DND-41 (cell line): ENCODE measurements at places on chromosomes 7 and 10.

- no peak for DNase-seq
Observed at GRCh38 chr7:93516834-93517233, 57.7 kb downstream of the CALCR start.

- no peak for DNase-seq
Observed at GRCh38 chr10:128992770-128993169, 474.3 kb upstream of the MGMT start.

GRCh38 chr10:86950349-86950748, 7.1 kb downstream of the MMRN2 start:
- DNase-seq = no peak

DNA sequence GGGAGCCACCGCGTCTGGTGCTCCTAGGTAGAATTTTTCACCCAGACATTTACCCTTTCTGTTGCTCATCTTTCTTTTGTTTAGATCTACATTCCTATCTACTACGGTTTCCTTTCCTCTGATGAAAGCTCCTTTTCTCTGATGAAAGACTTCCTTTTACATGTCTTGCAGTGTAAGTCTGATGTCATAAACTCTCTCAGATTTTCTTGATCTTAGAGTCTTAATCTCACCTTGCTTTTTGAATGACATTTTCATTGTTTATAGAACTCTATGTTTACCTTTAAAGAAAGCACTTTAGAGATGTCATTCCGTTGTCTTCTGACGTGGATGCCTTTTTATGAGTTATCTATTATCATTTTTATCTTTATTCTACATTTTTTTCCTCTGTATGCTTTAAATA, 171.8 kb upstream of the MTPN start:
- no peak for DNase-seq

DNA sequence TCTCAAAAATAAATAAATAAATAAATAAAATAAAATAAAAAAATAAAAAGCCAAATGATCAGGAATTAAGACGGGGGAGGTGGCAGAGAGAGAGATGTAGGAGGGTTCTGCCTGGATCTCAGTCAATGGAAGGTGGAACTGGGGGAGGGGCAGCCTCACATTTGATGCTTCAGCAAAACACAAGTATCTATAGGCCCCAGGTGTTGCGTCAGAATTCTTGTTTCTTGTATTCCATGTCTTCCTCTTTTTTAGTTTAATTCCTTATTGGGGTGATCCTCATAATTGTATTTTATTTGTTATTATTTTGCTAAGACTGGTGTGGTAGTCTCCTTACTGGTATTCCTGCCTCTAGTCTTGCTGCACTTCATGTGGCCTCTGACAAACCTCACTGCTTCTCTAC, 41.4 kb upstream of the SMARCD3 start:
- DNase-seq = no peak

- no peak for DNase-seq
Observed at GRCh38 chr10:3573498-3573897, 211.5 kb downstream of the KLF6 start.
